Stimulated activated CD8-positive, alpha-beta memory T cell treated with anti-CD3 and anti-CD28 coated beads, Interleukin-15, amount 100 ng/mL, for 24 hours (primary cell): ENCODE measurements at places on chromosomes 2 and 18.

GRCh38 chr18:55224086-55224625 is 264.9 kb upstream of the CCDC68 start:
- DNase-seq: no peak

DNA sequence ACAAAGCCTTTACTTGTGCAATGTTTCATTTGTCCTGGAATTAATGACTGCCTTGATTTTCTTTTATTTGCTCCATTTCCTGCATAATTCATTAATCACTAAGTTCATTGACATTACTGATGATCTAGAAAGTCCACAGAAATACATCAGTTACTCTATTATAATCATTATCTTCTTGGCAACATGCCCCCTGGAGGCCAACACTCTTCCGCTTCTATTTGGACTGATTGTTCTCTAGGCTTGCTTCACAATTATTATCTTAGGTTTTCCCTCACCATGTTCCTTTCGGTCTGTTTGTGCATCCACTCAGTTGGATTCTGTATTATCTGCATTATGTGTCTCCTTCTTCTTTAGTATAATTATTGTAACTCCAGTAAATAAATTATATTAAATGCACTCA is 461.0 kb upstream of the CDH2 start:
- no peak for DNase-seq

GRCh38 chr18:9082711-9083510 is 19.6 kb upstream of the NDUFV2 start:
- no peak for DNase-seq

- DNase-seq: no peak
These were observed 245.6 kb downstream of the HDAC4 start for GRCh38 chr2:239154971-239155805.

GRCh38 chr18:26536032-26536431 is 12.3 kb downstream of the KCTD1 start:
- no peak for DNase-seq

GRCh38 chr2:35821675-35822074 is 533.9 kb upstream of the CRIM1 start:
- DNase-seq: no peak

GRCh38 chr2:197235711-197236110 is 74.9 kb downstream of the ANKRD44 start:
- no peak for DNase-seq

DNA sequence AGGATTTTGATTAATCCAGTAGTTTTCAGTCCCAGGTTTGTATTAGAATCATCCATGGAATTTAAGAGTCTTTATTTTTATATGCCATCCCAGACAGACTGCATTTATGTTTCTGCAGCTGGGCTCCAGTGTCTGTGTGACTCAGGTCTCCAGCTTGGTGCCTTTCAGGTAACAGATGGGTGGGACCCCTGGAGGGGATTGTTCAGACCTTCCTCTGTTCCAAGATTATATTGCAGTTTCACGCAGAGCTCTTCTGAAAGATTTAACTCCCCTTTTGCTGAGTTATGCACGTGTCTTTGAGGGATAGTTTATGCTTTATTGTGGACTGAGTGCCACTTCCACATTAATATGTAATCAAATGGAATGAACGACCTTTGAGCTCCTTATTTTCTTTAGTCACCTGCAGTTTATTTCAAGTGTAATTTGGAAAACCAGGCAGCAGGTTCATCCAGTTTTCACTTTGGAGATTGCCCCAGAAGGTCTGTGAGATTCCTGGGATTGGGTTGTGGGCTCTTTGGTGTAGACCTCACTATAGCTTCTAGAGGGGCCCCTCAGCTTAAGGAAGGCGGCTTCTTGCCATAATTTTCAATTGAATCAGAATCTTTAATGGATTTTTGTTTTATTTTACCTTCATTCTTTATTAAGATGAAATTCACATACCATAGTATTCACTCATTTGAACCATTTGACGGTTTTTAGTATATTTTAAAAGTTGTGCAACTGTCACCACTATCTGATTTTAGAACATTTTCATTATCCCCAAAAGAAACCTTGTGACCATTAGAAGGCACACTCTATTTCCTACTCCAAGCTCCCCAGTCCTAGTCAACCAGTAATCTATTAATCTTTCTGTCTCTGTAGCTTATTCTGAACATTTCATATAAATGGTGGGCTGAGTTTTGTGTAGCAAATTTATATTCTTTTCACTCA is 135.0 kb downstream of the WDSUB1 start:
- no peak for DNase-seq
